MV-4-11 (cell line): ENCODE measurements at places on chromosomes 6 and 20.

- no peak for DNase-seq
These were observed 29.3 kb downstream of the PTPRK start for GRCh38 chr6:128491100-128491581.

DNA sequence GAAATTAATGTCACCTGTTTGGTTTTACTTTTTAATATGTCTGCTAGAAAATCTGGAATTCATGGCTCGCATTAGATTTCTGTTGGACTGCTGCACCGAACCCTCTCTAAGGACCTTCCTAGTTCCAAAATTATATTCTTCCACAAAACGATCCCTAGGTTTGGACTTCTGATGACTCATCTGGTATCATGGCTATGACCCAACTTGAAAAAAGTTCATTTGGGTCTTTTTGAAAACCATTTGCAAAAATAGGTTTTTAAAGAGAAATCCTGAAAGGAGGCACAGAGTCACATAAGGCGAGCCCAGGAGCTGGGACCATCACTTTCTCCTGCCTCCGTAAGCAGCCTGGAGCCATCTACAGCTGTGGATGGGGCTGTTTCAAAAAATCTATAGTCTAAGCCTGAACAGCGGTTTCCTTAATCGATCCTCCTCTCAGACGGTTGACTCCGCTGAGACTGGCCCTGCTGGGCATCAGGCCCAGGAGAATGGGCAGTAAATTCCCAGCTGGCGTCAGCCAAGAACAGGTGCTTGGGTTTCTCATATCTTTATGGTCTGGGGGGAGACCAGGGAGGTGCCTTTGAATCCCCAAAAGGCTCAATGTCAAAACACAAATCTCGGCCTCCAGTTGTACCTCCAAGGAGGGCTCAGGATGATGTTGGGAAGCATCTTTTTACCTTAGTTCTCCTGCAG lies 44.6 kb downstream of the SLC24A3 start:
- DNase-seq: no peak

DNA sequence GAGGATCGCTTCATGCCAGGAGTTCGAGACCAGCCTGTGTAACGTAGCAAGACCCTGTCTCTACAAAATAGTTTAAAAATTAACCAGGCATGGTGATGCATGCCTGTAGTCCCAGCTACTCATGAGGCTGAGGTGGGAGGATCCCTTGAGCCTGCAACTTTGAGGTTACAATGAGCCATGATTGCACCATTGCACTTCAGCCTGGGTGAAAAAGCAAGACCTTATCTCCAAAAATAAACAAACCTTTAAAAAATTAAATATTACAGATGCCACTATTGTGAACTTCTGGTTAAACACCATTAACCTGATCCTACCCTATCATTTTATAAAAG lies 116.8 kb downstream of the ARHGAP18 start:
- DNase-seq: no peak

- no peak for DNase-seq
These were observed 204.5 kb upstream of the TAB2 start for GRCh38 chr6:149112976-149113375.

DNA sequence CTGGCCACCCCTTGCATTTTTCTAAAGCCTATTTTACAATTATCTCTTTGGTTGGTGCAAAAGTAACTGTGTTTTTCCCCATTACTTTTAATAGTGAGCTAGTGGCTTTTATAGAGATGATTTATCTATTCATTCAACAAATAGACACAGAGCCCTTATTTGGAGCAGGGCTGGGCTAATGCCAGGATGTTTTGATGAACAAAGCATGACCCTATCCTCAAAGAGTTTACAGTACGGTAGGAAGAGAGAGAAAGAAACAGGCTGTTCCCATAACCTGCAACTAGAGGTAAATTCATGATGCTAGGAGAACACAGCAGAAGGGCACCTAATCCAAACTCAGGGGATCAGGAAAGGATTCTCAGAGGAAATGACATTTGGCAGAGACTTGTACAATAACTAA lies 37.3 kb upstream of the UST start:
- DNase-seq: no peak

- DNase-seq: no peak
These were observed 19.1 kb downstream of the TAB2 start for GRCh38 chr6:149336609-149336928.

DNA sequence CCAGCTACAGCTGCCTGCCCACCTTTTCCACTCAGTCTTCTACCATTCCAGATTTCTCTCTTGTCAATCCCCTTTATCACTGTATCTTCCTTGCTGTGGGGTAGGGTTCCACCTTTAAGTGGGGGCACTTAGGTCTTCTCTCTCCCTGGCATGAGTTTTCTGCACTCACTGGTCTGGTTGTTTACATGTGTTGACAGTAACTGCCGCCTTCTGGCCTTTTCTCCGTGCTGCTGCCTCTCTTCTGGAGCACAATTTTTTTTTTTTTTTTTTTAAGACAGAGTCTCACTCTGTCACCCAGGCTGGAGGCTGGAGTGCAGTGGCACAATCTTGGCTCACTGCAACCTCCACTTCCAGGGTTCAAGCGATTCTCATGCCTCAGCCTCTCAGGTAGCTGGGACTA lies 12.0 kb downstream of the RNF114 start:
- DNase-seq: no peak
